Jurkat, Clone E6-1 (cell line): ENCODE measurements at places on chromosomes 16 and 17.

- no peak for DNase-seq
Measured at GRCh38 chr16:84889066-84889465, 69.3 kb downstream of the CRISPLD2 start.

DNA sequence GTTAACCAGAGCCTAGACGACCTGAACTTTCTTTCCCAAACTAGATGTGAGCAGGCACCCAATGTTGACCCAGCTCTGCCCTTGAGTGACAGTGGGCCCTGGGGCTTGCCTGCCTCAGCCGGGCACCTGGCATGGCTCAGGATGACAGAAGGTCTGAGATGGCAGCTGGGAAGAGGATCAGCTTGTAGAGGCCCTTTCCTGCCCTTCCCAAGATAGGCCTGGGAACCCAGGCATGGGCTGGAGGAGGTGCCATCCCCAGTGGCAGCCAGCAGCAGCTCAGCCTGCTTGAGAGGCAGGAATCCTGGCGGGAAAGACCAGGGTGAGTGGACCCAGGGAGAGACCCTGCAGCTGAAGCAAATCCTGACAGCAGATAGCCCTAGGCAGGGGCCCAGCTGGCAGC, 59.1 kb downstream of the PIPOX start:
- no peak for DNase-seq

DNA sequence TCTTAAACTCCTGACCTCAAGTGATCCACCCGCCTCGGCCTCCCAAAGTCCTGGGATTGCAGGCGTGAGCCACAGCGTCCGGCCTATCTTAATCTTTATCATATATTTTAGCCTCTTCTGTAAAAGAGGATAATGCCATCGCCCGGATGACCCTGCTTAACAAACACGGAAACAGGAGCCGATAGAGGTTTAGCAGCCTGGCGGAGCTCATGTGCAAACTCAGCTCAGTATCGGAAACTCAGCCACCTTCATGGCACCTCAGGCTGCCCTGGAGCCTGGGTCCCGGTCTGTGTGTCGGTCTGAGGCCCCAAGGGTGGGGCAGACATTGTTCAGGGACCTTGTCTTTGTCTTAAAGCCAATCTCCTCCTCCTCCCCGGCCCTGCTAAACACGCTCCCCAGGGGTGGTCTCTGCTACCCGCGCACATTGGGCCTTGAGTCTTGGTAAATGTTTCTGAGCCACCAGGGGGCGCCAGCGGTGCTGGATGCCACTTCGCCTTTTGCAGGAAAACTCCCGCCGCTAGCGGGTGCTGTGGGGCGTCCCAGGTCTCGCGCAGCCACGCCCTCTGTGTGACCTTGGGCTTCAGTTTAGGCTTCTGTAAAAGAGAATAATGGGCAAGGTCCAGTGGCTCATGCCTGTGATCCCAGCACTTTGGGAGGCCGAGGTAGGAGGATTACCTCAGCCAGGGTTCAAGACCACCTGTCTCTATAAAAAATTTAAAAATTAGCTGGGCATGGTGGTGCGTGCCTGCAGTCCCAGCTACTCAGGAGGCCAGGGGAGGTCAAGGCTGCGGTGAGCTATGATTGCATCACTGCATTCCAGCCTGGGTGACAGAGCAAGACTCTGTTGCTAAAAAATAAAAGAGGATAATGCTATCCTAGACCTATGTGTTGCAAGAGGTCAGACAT, 2.7 kb downstream of the CETP start:
- peak; percentile 87 for DNase-seq

GRCh38 chr17:74455025-74455545, 11.3 kb upstream of the CD300A start:
- no peak for DNase-seq

DNA sequence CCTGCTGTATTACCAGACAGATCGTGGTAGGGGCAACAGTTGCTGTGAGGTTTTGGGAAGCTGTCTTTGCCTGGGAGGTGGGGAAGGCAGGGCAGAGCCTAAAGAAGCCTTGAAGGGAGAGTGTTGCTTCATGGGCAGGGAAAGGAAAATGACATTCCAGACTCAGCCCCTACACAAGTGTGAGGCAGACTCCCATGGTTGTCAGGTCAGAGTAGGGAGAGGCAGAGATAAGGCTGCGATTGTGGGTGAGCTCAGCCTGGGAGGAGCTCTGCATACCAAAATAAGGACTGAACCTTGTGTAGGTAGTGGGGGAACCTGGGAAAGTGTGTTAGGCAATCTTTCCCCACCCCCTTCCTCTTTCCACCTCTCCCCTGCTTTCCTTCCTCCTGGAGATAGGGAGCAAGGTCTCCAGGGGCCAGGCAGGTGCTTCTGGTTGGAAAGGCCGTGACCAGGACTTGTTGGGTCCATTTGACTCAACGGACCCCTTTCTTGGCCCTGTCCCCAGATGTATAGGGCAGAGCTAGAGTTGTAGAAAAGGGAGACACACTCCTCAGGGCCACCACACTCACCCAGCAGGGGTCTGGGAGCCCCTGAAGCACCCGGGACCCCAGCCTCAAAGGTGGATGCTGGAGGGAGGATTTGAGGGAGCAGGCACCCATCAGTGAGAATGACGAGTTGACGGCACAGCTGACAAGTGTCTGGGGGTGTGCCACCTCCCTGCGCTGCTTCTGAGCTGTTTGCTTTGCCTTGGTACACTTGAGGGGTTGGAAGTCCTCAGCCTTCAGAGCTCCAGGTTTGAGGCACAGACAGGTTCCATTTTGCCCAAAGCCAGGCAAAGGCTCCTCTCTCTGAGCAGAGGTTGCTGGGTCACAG, 18.5 kb upstream of the TOB1 start:
- no peak for DNase-seq

GRCh38 chr16:21235199-21235585, 1.7 kb downstream of the ANKS4B start:
- DNase-seq, result no peak

- DNase-seq, result no peak
Measured at GRCh38 chr16:3514621-3515020, 13.8 kb downstream of the CLUAP1 start.

DNA sequence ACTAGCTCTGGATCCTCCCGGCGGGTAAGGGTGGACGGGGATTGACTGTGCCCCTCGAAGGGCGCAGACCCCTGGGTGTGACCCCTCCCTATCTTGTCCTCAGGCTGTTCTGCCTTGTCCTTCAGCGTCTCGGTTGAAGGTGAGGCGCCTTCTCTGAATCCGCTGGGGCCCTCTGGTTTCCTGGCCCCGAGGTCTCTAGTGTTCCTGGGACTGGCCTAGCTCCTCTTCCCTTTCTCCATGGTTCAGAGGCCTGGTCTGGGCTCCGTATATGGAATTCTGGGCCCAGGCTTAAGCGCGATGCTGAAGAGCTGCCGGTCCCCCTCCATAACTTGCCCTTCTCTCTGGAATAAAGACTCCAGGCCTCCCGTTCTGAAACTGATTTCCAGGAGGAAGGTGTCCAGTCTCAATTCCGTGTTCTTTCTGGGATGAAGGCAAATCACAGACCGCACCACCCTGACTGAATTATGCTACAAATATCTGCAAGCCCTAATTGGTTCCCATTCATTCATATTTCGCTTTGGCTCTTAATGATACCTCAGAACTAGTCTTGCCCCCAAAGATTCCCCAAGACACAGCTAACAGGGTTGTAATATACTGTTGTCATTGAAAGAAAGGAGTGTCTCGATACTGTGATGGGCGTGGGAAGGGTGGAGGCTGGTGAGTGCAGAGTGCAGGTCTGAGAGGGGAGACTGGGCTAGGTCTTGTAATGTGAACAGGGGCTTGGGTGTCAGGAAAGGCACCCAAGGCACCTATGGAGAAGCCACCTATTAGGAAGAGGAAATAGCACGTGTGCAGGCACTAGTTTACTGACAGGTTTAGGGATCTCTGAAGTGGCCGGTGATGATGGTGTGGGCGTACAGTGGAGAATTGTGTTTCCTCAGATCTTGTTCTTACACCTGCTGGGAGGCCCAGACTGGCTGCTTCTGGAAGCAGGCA, 851 bp downstream of the EDC4 start:
- no peak for DNase-seq

DNA sequence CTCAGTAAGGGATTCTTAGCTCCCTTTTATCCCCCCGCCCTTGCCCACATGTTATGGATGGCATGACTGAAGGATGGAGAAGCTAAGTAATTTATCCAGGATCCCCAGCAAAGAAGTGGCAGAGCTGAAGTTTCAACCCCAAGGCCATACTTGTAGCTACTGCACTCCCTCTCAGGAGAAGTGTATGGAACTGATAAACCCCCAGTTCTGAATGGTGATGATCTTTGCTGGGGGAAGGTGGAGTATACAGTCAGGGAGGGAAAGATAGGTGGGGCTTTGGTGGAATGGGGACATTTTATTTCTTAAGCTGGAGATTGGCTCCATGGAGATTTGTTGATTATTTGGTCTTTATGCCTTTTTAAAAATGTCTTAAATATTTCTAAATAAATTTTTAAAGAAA, 58.3 kb downstream of the TNRC6C start:
- no peak for DNase-seq

DNA sequence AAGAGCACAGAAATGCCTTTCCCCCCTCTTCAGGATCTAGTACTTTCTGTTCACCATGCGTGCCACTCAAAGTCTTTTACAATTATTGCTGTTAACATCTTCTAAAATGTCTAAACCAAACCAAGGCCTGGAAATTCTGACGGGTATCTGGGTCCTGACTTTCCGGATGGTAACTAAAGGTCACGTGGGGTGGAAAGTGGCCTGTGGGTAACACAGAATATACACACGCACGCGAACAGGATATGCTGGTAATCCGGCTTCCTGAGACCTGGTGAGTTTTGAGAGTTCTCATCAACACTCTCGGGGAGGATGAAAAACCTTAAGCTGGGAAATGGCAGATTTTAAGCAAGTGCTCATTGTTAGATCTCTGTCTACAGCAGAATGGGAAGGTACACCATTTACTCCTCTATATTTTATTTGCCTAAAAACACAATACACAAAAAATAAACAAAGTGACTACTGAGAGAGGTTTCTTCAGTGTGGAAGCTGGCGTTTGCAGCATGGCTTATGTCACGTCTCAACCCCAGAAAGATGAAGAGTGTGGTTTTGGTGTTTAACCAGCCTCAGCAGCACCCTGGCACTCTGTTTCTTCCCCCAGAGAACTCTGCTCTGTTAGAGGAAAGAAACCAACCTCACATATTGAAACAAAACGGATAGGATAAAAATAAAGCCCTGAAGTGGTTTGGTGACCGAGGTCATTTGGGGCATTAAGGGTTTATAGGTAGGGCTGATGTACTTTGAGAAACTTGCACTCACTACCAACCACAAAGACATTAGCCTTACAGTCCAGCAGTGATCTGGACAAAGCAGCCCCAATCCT, 37.3 kb downstream of the SMG6 start:
- peak; percentile 93 for DNase-seq

DNA sequence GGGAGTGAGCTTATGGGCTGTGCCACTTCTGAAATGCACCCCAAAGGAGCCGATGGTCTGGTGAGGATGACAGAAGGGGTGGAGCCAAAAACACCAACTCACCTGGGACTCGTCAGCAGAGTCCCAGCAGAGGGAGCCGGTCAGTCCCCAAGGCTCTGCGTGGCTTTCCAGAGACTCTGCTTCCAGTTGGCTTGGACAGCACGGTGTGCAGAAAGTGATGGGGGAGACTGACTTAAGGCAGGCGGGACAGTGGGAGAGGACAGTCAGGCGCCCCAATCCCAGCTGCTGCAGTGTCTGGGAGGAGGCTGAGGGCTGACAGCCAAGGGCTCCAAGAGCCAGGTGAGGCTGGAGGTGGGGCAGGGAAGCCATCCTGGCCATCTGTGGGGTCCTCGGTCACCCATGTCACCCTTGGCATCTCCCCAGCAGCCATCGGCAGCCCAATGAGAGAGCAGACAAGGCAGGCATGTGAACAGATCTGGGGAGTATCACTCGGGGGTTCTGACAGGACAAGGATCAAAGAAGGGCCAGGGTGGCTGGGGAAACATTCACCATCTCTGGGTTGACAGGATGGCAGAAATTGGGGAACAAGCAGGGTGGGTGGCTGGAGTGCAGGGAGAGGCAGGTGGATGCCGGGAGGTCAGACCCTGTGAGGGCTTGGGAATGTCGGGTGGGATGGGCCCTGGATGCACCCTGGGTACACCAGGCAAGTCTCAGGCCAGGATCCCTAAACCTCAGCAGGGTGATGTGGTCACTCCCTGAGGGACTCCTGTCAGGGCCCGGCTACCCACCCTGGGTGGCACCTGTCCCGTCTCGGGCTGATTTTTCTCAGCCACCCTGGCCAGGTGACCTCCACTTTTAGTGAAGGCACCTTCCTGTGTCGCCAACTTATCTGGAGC, 8.9 kb upstream of the KRTAP17-1 start:
- no peak for DNase-seq

DNA sequence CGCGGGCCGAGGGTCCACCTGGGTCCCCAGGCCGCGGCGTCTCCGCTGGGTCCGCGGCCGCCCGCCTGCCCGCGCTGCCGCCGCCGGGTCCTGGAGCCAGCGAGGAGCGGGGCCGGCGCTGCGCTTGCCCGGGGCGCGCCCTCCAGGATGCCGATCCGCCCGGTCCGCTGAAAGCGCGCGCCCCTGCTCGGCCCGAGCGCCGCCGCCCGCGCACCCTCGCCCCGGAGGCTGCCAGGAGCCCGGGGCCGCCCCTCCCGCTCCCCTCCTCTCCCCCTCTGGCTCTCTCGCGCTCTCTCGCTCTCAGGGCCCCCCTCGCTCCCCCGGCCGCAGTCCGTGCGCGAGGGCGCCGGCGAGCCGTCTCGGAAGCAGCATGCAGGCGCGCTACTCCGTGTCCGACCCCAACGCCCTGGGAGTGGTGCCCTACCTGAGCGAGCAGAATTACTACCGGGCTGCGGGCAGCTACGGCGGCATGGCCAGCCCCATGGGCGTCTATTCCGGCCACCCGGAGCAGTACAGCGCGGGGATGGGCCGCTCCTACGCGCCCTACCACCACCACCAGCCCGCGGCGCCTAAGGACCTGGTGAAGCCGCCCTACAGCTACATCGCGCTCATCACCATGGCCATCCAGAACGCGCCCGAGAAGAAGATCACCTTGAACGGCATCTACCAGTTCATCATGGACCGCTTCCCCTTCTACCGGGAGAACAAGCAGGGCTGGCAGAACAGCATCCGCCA, 504 bp downstream of the FOXC2 start:
- DNase-seq, result no peak

DNA sequence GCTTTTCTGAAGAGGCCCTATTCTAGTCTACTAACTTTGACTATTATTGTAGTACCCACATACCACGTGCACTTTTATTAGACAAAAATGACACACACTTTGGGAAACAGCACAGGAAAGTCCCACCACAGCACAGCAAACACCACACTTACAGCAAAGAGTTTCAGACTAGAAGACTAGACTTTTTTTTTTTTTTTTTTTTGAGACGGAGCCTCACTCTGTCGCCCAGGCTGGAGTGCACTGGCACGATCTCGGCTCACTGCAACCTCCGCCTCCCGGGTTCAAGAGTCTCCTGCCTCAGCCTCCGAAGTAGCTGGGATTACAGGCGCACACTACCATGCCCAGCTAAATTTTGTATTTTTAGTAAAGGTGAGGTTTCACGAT, 20.1 kb downstream of the YWHAE start:
- no peak for DNase-seq

- DNase-seq, result no peak
Measured at GRCh38 chr16:72889616-72890582, 158.0 kb downstream of the ZFHX3 start.

- DNase-seq, result no peak
Measured at GRCh38 chr16:12157517-12158093, 181.1 kb downstream of the SNX29 start.
